ENCODE measurements at places on chromosomes 7 and 10. TPM values are rescaled to one million over a fixed set of nuclear protein-coding genes. Genes with fewer than 3 reads are reported as not detected.

- no peak for DNase-seq
Observed at GRCh38 chr7:47696152-47696710, 114.3 kb upstream of the TNS3 start.

DNA sequence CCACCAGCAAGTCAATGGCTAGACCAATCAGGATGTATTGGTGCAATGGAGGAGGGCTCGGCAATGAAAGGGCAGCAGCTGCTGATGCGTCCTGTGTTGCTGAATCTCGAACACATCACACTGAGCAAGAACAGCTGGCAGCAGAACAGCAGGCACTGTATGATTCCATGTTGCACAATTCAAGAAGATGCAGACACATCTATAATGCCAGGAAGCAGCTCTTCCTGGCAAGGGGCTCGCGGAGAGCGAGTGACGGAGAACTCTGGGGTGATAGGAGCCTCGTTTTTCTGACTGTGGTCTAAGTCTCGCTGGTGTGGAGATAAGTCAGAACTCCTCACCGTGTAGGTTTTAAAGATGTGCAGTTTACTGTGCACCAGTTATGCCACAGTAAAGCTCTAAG is 24.8 kb upstream of the PFKP start:
- DNase-seq, result no peak

CDC14C gene
- total RNA-seq, result not detected

- DNase-seq, result no peak
Observed at GRCh38 chr7:157007470-157008066, 2.9 kb downstream of the MNX1 start.

ADAM22 gene
- 3.5 TPM for total RNA-seq

GRCh38 chr7:4182605-4183300 is 499.3 kb upstream of the FOXK1 start:
- DNase-seq, result no peak

GRCh38 chr7:69193061-69193460 is 405.2 kb upstream of the AUTS2 start:
- DNase-seq, result no peak

GRCh38 chr7:106273009-106273668 is 11.6 kb downstream of the NAMPT start:
- no peak for DNase-seq

- no peak for DNase-seq
Observed at GRCh38 chr7:55203300-55203699, 161.8 kb upstream of the LANCL2 start.

SPDYE2B gene
- not detected for total RNA-seq

DNA sequence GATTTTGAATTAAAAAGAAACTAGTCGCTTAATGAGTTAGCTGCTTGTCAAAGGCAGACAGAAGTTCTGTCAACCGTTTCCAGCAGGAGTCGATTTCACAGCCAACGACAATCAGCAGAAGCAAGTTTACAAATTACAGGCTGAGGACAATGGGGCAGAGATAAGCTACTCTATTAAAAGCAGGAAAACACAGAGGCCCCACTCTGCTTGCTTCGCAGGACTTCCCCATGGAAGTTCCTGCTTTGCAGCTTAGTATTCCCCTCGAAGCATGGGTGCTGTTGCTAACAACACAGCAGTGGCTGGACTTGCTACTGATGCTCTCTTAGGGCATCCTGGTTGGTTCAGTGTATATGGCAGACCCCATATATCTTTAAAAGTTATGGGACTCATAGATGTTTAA is 50.8 kb upstream of the KLF6 start:
- DNase-seq, result no peak

STEAP2 gene
- total RNA-seq, result not detected

GRCh38 chr10:64093946-64094535 is 572.8 kb downstream of the REEP3 start:
- no peak for DNase-seq

DNA sequence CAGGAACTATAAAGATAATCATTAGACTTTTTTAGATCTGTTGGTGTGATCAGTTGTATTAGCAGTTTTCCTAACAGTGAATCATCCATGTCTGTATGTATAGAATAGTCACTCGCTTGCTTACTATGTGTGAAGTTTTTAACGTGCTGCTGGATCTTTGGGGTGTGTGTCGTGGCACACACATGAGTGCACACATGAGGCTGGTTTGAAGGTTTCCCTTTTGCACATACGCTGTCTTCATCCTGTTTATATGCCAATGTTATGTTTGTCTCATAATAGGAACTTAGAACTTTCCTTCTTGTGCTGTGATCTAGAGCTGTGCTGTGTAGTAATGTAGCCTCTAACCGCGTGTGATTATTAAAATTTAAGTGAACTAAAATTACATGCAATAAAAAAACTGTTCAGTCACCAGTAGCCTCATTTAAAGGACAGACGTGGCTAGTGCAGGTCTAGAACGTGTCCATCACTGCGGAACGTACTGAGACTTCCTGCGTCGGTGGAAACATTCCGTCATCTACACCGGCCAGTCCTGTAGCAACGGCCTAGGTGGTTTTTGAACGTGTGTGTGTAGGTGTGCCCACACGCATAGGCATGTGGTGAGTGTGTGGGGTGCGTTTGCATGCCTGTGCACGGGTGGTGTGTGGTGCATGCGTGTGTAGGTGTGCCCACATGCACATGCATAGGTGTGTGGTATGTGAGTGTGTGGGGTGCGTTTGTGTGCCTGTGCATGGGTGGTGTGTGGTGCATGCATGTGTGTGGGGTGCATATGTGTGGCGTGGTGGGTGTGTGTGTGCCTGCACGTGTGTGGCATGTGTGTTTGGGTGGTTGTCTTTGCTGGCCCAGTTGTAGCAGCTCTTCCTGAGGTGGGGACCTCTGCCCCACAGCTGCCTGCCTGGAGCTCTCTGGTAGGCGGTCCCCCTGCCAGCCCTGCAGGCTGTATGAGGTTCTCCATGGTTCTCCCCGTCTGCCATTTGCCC is 56.6 kb downstream of the INPP5A start:
- DNase-seq, result no peak

FAM131B gene
- total RNA-seq, result 1.7 TPM

DNA sequence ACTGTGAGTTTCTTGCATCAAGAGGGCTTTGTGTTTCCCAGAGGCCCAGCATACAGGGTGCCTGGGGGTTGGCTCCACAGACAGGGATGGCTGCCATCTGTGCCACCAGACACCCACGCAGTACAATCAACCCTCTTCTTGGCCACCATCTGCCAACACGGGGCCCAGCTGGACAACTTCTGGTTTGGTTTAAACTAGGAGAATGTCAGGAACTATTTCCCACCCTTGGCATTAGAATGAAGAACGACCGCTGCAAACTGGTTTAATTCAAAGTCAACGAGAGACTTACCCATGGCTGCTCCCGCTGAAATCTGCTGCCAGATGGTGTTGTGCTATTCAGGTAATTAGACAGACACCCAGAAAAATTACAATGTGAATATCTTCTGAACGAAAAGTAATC is 27.8 kb downstream of the NMT2 start:
- DNase-seq, result no peak

LRCH4 gene
- total RNA-seq, result 65.6 TPM

CNPY1 gene
- not detected for total RNA-seq

GRCh38 chr10:112539340-112539739 is 92.3 kb downstream of the VTI1A start:
- no peak for DNase-seq

DNA sequence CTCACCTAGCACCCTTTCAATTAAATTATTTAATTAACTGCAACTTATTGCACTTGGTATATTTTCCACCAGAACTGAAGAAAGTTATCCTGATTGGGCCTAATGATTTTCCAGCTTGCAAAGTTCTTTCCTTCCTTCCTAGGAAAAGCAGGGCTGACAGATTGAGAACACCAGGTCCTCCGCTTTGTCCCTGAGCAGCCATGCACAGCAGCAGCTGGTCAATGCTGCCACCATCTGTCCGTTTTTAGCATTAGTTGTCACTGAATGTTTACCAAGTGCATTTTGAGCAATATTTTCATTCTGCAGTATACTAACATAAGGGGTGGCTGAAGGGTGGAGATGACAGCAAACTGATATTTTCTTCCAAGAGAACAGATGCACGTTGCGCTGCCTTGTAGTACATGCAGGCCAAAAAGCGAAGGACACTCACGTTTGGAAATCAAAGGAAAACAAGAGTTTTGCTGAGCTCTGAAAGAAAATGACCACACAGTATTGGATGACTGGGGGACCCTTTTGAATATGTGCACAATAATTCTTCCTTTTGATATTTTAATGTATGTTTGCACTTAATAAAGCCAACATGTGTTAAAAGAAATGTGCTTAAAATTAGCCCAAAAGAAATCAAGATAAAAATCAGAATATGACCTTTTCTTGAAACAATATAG is 248.8 kb upstream of the PTN start:
- no peak for DNase-seq

GRCh38 chr7:1915956-1916600 is 246.0 kb downstream of the ELFN1 start:
- DNase-seq, result no peak

- no peak for DNase-seq
Observed at GRCh38 chr10:122696687-122697086, 3.0 kb downstream of the C10orf120 start.

HPSE2 gene
- total RNA-seq, result not detected

- DNase-seq, result no peak
Observed at GRCh38 chr10:21475393-21475792, 50.1 kb downstream of the SKIDA1 start.

CCL24 gene
- not detected for total RNA-seq

RELN gene
- not detected for total RNA-seq

- DNase-seq, result no peak
Observed at GRCh38 chr7:105585850-105586500, 4.7 kb upstream of the EFCAB10 start.

ICA1 gene
- total RNA-seq, result 0.62 TPM

DNA sequence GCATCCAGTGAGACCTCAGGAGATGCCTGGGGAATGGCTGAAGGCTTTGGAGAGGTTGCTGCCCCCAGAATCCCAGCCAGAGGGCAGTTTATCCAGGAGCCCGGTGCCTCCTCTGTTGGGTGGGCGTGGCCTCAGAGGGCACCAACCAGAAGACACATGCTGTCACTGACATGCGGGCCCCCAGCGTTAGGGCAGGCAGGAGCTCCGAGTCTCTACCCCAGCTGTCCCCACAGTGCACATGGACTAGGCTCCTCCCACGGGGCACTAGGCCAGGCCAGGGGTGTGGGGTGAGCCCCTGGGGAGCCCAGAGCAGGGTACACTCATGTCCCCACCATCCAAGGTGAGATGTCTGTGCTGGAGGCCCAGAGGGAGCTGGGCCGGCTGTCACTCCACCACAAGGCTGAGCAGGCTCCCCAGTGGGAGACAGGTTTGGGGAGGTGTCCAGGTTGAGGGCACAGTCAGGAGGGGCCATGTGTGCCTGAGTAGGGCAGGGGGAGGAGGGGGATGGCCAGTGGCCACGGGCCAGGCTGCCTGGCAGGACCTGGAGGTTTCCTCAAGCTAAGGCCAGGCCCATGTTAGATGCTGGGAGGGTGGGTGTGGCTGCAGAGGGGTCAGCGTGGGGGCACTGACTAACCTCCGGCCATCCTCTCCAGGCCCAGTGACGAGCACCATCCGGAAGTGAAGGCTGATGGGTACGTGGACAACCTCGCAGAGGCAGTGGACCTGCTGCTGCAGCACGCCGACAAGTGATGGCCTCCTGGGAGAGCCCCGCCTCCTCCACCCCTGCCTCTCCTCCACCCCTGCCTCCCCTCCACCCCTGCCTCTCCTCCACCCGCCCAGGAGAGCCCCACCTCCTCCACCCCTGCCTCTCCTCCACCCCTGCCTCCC is 131.3 kb downstream of the FAM53B start:
- peak; percentile 32 for DNase-seq

IFIT3 gene
- total RNA-seq, result 28.6 TPM

GHRHR gene
- total RNA-seq, result not detected

HOXA9 gene
- total RNA-seq, result not detected

- no peak for DNase-seq
Observed at GRCh38 chr7:133821171-133821570, 306.0 kb upstream of the LRGUK start.

All from activated naive CD8-positive, alpha-beta T cell treated with anti-CD3 and anti-CD28 coated beads for 36 hours (primary cell).